CD4-positive, alpha-beta T cell (primary cell): ENCODE measurements at places on chromosomes 1 and 21. TPM values are rescaled to one million over a fixed set of nuclear protein-coding genes. Genes with fewer than 3 reads are reported as not detected.

CCDC30 gene
- 1.2 TPM for total RNA-seq

- no peak for DNase-seq
Measured at GRCh38 chr1:93662481-93663207, 19.0 kb downstream of the BCAR3 start.

ESRRG gene
- not detected for total RNA-seq

GRCh38 chr1:22380024-22380785 lies 71.4 kb upstream of the ZBTB40 start:
- no peak for DNase-seq

KCNJ6 gene
- total RNA-seq: not detected

DNA sequence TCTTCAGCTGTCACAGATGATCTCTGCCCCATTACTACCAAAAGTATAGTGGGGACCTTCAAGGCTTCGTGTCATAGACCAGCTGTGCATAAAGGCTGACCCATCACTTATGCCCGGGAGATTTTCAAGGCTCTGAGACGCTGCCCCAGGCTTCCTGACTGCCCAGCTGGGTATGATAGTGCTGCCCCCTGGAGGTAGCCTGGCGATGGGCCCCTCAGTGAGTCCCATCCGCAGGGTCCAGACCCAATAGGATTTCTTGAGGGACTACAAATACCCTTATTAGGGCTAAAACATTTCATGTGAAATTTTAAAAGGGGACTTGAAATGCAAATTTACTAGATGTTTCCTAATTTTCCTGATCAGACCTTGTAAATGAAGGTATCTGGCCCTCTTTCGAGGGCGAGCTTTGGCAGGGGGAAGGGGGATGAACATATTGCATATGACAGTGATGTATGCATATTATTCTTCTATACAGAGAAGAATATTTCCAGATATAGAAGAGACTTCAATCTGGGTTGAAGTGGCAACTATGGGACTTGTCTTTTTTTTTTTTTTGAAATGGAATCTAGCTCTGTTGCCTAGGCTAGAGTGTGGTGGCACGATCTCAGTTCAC lies 11.7 kb upstream of the FCMR start:
- DNase-seq: peak; percentile 71

GCSAML gene
- total RNA-seq: not detected

NEK2 gene
- total RNA-seq: not detected

GRCh38 chr1:25018943-25019336 lies 88.9 kb upstream of the RUNX3 start:
- DNase-seq: no peak

CYP4Z1 gene
- total RNA-seq: not detected

GJA8 gene
- total RNA-seq: not detected

DNA sequence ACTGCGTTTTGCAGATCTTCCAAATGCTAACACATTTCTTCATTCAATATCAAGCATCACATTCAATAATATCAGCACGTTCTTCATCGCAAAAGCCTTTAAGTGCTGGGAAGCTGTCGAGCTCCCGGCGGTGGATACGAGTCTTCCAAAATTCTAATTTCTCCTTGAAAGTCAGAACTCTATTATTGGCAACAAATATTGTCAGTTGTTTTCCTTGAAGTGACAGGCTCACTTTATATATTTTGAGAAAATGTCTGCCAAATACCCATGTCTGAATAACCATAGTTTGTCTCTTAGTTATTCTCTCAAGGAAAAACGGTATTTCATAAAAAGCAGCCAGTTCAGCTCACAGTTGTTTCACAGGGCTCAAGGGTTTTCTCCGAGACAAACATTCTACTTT lies 226.2 kb upstream of the C1orf174 start:
- no peak for DNase-seq

DNA sequence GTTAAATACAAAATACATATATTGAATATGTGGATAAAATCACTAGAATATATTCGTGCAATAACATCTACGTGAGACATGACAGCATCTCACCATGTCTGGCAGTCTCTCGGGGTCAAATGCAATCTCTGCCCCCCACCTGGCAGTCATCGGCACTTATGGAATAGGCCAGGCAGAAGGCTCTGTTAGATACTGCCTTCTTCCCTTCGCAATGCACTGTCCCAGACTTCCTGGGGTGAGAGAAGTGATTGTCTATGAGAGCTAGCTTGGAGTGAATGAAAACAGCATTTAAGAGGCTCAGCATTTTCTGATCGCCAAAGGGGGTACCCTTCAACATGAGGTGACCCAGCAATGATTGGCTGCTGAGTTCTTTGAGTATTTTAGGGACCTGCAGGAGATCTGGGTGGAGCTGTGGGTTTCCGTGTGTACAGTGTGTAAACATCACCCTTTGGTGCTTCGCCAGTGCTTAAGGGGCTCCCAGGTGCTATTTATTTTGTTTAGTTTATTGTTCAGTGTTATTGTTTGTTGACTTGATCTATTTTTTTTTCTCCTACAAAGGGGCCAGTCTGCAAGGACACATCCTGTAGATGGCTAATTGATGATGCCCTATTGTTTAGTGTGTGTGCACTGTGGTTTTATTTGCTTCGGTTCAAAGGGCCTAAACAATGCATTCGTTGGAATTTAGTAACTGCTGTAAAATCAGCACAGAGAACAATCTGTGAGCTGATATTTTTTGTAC lies 10.2 kb downstream of the ERG start:
- DNase-seq: no peak

DNA sequence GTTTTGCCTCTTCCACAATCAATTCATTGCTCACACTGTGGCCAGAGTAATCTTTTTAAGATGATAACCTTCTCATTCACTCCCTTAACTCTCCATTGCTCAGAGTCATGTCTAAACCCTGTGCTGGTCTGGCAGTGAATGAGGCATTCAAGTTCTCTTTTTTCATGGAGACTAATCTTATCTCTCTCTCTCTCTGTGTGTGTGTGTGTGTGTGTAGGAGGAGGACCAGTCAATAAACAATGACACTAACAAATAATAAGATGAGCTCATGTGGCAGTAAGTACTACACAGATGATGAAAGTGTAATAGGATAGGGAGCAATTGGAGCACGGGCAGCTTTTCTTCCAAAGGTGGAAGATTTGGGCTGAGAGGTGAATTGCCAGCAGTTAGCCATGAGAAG lies 122.0 kb upstream of the B3GALT2 start:
- DNase-seq: no peak

VSIG8 gene
- not detected for total RNA-seq

BLACAT1 gene
- not detected for total RNA-seq

GRCh38 chr1:6585081-6585722 lies 5.4 kb downstream of the ZBTB48 start:
- DNase-seq: no peak

C8B gene
- not detected for total RNA-seq

GRCh38 chr1:14334336-14335176 lies 263.9 kb upstream of the KAZN start:
- DNase-seq: no peak

KRTAP21-2 gene
- total RNA-seq: not detected

DNA sequence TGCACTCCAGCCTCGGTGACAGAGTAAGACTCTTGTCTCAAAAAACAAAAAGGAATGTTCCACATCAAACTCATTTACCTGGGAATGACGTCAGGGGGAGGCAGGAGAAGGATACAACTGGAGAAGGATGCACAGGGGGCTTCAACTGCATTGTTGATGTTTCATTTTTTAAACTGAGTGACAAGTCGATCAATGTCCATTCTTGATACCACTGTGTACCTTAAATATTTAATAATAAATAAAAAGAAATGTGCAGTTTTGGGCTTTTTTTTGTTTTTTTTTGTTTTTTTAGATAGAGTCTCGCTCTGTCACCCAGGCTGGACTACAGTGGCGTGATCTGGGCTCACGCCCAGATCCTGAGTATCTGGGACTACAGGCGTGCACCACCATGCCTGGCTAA lies 35.8 kb downstream of the PLEKHO1 start:
- DNase-seq: no peak

GRCh38 chr1:223189903-223190724 lies 47.1 kb upstream of the TLR5 start:
- peak; percentile 17 for DNase-seq

DNA sequence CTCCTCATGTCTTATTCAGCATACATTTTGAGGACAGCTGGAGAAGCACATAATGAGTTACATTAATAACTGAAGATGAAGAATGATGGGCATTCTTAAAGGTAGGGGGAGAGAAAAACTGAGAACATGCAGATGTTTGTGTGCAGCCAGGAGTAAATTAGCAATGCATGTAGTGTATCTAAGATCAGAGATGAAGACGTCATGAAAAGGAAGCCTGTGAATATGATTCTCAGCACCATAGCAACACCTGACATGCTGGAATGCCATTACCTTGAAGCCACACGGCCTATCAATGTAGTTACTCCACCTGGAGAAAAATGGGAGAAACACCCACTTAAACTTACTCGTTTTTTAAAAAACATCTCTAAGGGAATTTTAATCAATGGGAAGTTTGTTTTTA lies 607.1 kb downstream of the PTPRC start:
- DNase-seq: no peak

- DNase-seq: no peak
Measured at GRCh38 chr1:94063379-94063778, 57.6 kb downstream of the ABCA4 start.

CHML gene
- 10.3 TPM for total RNA-seq

SLX9 gene
- 9.1 TPM for total RNA-seq

- no peak for DNase-seq
Measured at GRCh38 chr1:33860671-33861070, 3.2 kb upstream of the HMGB4 start.

DNA sequence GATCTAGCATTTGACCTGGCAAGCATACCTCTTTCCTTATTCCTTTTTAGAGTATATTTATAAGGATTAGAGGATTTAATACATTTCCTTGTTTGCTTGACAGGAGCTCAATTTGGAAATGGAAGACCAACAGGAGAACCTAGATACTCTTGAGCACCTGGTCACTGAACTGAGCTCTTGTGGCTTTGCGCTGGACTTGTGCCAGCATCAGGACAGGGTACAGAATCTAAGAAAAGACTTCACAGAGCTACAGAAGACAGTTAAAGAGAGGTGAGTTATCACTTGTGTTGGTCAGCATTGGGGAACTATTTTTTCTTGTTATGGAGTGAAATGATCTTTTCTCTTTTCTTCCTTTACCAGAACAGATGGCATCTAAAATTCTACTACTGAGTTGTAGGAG lies 123.4 kb upstream of the BMP8A start:
- no peak for DNase-seq

GRCh38 chr1:59478822-59479221 lies 181.9 kb downstream of the FGGY start:
- DNase-seq: no peak

DNA sequence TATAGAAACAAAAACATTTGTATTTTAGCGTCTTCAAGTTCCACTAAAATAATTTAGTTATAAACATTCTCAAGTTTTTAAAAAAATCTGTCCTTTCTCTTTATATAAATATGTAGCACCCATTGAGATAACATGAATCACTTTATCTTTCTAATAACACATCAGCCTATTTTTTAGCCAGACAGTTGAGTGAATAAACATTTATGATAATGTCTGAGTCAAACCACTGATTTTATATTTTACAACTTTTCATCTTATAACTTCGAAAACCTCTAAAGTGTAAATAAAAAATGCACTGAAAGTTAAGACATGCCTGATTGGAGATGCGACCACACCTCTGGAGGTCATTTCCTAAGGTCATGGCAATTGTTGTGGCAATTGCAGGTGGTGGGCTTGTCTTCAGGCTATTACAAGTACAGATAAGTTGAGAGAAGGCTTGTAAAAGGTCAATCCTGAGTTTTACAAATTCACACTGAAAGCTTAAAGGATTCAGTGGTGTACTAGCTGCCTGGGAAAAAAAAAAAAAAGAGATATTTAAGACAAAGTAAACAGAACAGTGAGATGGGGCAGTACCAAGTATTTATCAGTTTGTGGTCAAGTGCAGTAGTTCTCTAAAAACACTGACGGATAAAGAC lies 67.0 kb downstream of the INTS7 start:
- DNase-seq: no peak

ANKRD34A gene
- total RNA-seq: 0.47 TPM

DNA sequence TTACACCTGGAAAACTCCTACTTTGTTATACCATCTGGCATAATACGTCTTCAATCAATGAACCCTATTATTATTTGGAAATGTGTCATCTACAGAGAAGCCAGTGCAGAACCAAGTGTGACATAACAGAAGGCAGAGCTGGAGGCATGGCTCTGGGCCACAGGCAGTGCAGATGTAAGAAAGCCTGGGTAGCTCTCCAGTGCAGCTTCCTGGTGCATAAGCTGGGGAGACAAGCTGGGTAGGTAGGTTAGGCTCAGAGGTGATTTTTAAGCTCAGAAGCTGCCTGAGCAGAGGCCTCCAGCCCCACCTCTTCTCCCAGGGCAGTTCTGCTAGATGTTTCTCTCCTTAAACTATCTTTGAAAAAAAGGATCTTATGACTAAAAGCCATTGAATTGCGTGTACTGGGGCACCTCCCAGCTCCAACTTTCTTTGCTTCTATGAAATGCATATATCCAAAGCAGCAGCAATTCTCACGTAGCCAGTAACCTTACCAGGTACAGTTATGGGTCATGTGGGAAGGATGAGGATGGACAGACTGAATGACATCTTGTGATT lies 30.7 kb downstream of the AKNAD1 start:
- no peak for DNase-seq

GRCh38 chr1:38068220-38068979 lies 21.8 kb upstream of the POU3F1 start:
- DNase-seq: no peak
